NCI-H1694 treated with DMSO at 0.1 percent for 48 hours (cell line): ENCODE measurements at places on chromosomes 5 and 9.

DNA sequence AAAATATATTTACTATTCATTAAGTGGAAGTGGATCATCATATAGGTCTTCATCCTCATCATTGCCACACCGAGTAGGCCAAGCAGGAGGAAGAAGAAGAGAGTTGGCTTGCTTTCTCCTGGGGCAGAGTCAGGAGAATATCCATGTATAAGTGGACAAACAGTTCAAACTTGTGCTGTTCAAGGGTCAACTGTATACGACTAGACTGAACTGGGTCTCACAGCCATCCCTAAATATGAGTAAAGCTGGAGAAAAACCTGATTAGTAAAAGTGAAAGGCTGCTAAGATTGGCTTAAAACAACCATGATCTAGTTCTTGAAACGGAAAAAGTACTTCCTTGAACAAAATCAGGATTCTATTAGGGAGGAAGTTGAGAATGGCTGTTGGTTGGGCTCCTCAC, 276.7 kb upstream of the ADRA1B start:
- no peak for DNase-seq

DNA sequence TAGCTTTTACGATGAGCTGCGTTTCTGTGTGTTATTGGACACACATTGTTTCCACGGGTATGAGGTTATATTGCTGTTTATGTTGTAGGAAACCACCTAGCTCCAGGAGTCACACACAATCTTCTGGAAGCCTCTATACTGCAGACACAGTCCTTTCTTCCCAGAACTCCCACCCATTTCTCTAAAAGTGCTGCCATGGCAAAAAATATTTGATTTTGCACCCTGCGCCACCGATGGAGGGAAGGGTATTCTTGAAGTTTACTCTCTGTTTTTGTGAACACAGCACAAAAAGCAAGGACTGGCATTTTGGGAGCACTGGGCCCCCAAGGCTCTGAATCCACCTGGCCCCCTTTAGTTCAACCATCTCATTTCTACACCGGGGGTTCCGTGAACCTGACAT, 187.5 kb downstream of the ICE1 start:
- no peak for DNase-seq

GRCh38 chr5:32352685-32353084, 39.9 kb upstream of the MTMR12 start:
- DNase-seq: no peak

DNA sequence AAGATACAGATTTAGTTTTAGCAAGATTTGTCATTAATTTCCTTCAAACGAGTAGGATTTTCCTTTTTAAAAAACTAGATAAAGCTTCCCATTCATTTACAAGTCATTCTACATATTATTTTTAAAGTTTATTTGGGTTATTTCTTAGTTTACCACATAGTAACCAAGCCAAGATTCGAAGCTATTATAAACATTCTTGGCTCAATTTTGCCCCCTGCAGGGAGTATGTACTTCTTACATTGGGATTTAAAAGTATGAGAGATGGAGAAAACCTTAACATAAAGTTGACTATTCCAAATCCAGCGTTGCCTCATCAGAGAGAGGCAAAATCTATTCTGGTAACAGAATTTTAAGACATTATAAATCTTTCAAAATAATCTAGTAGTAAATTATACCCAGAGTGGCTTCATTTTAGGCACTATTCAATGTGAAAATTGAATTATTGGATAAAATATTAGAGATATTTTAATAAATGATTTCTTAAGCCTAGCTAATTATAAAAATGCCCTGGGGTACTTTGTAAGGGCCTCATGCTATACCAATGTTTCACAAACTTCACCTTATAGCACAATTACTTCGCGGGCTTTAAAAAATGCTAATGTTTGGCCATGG, 39.1 kb downstream of the FBN2 start:
- peak; percentile 28 for DNase-seq

- no peak for DNase-seq
These were observed 189.4 kb downstream of the CCDC192 start for GRCh38 chr5:127892467-127893207.

DNA sequence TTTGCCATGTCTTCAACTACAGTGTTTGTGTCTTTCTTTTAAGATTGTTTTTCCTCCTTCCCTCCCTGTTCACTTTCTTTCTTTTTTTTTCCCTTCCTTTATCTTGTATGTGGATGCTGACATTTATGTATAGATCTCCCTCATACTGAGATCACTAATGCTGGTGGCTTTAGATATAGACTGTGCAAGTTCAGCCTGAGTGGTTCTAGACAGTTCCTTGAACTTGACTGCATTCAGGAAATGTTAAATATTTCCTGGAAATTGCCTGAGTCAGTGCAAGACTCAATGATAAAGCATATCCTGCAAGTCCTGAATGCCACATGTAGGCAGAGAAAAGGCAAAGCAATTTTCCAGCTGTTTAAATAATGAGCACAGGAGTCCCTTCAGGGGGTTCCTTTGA, 182.5 kb upstream of the NR3C1 start:
- DNase-seq: no peak

DNA sequence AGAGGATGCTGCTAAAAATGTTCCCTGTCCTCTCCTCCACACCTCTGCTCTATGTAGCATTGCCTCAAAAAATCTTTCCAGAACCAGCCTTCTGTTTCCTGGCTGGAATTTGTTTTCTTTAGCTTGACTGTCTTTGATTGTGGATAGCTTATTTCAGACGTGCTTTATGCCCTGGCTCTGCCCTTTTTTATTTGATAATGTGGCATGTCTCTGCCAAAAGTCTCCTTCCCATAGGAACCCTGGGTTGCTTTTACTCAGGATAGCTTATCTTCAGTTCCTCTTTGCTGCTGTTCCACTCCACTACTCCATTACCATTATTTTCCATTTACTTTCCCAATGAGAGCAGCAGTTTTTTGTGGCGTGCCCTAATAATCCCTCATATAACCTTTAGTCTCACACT, 885 bp upstream of the TMEM252 start:
- DNase-seq: no peak

GRCh38 chr5:36270876-36271575, 29.3 kb upstream of the NADK2 start:
- no peak for DNase-seq

DNA sequence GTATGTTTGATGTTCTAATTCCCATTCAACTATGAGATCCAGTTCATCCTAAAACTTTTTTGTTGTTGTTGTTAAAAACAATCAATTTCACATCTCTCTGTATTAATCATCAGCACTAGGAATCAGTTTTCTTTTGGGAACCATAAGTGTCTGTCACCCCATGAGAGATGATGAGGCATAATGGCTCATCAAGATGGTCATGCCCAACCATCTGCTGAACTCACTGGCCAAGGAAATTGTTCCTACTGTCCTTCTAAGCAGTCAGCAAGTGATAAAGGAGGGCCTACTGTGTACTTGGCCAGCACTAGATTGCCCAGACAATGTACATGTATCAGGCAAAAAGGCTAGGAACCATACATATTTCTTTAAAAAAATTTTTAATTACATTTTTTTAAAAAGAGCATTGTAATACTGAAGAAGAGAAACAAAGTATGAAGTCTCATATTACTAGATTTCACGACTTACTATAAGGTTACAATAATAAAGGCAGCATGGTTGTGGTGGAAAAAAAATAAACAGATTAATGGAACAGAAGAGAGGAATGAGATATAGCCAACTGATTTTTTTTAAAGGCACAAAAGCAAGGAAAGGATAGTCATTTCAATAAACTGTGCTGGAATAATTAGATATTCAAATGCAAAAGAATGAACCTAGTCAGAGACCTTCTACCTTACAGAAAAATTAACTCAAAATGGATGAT, 458.3 kb downstream of the SPOCK1 start:
- DNase-seq: no peak

DNA sequence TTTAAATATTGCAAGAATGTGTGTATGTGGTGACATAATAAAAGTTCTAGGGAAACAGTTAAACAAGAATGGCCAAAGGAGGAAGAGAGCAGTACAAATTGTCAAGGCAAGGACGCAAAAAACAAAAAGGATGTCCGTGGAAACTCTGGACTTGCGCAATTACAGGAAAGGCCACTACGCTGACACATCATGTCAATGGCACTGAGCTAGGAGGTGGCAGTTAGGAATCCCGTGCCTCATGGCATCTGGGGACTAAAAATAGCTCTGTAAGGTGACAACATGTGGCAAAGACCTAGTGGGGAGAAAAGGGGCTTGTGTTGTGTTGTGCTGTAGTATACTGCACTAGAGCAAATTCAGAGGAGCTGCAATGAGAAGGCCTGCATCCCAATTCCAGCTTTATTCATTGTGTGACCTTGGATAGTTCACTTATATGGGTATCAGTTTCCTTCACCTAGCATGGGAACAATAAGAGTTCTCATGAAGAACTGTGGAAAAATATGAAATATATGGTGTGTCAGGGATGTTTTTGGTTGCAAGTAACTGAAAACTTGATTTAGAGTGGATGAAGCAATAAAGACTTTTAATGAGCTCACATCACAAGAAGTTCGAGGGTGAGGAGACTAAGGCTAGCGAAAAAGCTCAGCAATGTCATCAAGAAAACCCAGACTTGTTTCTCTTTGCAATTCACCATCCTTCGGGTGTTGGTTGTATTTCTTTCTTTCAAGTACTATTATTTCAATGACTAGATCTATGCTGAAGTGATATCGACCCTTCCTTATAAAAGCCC, 124.1 kb upstream of the STC2 start:
- DNase-seq: no peak

GRCh38 chr9:124973807-124974206, 32.9 kb upstream of the GOLGA1 start:
- DNase-seq: no peak

DNA sequence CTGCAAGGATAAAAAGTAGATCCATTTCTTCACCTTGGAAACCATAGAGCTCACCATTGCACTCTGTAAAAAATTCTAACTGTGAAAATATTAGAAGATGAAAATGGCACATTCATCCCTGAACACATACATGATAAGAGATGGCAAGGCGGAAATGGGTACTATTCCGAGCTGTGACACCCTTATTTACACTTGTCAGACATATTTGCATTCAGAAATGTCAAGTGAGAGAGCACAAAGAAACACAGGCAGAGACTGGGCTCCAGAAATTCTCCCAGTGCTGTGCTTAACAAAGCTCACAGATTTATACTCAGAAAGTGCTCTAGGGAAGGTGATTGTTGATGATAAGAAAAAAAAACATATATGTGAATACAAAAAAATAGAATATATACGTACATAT, 170.3 kb upstream of the PUM3 start:
- DNase-seq: no peak

DNA sequence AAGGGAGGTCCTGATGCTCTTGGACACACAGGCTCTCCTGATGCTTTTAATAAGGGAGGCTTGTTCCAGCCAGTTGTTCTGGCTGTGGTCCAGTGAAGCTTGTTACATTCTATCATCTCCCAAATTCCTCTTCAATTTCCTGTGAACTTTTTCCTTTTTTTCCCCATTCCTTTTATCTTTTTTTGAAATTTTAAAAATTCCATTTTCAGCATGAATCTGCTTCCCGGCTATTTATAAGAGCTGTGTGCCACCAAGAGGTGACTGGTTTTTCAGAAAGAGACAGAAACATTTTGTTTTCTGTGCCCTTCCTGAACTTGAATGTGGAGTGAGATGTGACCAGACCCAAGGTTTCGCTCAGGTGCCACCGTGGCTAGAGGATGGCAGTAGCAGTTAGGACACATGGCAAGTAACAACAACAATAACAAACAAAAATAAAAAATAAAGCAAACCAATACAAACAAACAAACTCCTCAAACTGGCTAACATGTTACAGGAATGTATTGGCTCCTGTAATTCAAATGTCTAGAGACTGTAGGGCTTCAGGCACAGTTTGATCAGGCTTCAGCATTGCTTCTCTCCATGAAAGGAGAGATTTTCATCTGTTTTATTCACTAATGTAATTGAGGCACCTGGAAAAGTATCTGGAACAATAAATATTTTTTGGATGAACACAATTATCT, 121.1 kb downstream of the BOD1 start:
- DNase-seq: no peak

DNA sequence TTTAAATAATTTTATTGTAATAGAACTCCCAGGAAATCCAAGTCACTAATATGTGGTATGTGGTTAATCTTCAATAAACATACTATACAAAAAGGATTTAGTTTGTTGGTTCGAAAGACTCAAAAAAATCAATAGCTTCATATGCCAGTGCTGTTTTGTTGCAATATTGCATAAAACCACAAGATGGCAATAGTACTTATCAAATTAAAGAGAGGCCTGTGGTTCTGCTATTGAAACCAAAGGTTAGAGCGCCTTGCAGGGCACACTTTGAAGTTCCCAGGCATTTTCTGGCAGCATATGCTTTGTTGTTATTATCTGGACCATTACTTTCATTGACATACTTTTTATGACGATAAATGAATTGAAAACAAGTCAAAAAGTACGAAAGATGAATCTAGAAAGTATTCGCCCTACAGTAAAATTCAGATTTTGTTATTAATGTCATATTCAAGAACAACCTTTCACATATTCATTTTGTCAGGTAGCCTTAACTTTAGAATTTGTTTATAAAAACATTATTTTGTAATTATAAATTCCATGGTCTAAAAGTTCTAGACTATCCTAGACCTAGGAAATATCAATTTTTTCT, 316.3 kb downstream of the MCTP1 start:
- peak; percentile 78 for DNase-seq

- DNase-seq: peak; percentile 90
These were observed 89.4 kb downstream of the OTULIN start for GRCh38 chr5:14753947-14754346.

DNA sequence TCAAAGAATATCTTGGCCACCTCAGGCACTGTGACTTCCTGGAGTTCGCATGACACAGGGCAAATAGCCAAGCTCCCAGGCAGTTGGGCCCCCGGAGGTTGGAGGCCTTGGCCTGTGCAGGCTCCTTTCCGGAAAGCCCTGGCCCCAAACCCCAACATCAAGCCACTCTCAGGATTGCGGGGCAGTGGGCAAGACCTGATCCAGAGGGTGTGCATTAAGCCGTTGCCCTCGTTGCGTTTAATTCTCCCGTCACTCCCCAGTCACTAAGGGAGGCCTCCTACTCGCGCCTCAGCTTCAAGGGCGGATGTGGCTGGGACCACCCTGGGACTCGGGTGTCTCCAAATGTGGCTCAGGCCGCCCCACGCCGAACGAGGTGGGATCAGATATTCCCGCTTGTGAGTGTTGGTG, 60.1 kb downstream of the TMEM174 start:
- no peak for DNase-seq

- DNase-seq: no peak
These were observed 24.1 kb downstream of the CMYA5 start for GRCh38 chr5:79713727-79714126.

- DNase-seq: no peak
These were observed 53.4 kb downstream of the LRRC70 start for GRCh38 chr5:62631909-62632580.

DNA sequence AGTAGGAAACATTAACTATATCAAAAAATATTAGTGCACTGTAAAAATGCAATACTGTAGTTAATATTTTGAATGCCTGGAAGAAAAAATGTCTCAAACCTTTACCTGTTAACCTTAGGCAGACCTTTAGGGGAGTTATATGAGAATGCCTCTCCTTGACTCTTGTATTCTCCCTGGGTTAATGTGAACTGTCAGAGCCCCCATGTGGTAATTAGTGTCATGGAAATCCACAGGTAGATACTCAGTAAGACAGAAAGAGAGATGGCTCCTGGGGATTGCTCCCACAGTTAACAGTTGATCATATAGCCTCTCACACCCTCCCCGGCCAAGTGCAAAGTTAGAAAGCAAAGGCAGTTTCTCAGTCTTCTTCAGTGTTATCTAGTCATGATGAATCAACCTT, 742.8 kb downstream of the NR2F1-AS1 start:
- DNase-seq: no peak

- DNase-seq: no peak
These were observed 216.3 kb downstream of the TTLL11 start for GRCh38 chr9:121876658-121877271.

GRCh38 chr5:162128117-162128516, 60.5 kb downstream of the GABRG2 start:
- DNase-seq: no peak
